SW 1271 (cell line): ENCODE measurements at places on chromosomes 6 and 20.

DNA sequence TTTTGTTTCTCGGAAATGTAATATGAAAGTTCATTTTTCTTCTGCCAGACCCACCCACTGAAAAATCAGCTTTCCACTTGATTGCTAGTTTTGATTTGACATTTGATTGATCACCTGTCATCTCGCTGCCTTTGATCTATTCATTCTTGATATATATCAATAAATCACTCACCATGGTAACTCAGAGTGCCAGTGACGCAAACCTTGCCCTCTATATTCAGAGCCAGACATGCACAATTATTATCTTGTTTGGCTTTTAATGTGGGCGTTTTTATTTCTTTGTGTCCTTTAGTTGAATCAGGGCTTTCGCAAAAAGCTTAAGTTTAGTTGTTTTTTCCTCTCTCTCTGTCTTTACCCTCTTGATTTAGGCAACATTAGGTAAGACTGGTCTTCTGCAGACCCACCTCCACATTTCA, 2.0 kb downstream of the TSHZ2 start:
- no peak for DNase-seq

DNA sequence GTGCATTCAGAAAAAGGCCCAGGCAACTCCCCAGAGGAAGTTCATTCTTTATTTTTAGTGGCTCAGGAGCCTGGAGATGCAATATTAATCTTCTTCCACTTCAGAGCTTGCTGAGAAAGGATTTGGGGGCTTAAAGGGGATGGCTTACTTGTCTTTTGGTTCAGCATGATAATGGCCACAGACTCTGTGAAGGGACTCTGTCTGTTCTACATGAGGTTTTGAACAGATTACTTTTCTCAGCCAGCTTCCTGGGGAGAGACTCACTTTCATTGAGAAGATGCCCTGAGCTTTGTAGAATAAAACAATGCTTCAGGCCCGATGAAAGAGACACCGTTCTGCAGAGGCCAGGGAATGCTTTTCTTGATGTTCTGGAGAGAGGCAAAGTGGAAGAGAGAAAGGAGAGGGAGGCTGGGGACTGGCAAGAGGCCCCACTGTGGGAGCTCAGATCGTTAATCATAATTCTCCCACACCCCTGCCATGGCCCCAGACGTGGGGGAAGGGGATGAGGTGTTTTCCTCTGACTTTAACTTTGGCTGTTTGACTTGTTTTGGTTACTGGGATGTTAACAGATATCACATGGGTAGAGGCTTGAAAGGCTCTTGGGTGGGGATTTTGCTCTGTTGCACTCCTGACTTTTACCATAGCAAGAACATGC, 19.1 kb downstream of the SCP2D1 start:
- no peak for DNase-seq

GRCh38 chr6:24936641-24937317, 1.0 kb upstream of the RIPOR2 start:
- no peak for DNase-seq

DNA sequence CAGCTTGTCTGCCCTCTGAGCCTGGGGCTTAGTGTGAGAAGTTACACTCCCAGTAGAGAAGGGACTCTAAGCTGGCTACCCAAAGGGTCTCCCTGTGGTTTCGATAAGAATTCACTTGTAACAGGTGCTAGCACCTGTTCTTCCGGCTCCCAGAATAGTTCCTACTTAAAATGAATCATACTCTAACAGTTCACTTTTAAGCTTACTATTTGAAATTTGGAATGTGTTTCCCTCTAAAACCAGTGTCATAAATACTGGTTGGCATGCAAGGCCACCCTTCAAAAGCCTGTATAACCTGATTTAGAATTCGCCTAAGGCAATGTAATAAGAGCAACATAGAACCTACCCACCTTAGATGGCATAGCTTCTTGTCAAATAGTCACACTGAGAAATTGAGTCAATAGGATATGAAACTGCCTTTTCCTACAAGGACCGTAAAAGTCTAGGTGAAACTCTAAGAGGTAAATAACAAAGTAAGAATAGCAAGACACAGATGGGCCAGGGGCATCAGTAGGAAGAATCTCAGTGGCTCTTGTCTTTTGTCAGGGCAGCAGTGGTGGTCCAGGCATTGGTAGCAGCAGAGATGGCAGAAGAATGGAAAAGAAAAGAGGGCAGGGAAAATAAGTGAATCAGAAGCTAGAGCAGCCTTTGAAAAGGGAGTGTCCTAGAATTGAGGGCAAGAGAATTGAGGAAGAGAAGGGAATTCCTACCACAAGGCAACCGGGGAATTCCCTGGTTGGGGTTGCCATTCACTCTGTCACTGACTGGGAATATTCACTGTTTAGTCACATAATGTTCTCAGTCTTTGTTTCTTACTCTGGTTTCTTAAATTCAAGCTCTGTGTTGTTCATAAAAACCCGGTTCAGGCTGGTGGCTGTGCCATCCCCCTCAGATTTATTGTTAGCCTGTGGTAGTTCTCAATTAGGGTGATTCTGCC, 91.5 kb downstream of the HIVEP2 start:
- DNase-seq = no peak

GRCh38 chr6:137821491-137821890, 45.6 kb upstream of the TNFAIP3 start:
- DNase-seq = no peak
